ENCODE measurements at places on chromosomes 16 and 17.

DNA sequence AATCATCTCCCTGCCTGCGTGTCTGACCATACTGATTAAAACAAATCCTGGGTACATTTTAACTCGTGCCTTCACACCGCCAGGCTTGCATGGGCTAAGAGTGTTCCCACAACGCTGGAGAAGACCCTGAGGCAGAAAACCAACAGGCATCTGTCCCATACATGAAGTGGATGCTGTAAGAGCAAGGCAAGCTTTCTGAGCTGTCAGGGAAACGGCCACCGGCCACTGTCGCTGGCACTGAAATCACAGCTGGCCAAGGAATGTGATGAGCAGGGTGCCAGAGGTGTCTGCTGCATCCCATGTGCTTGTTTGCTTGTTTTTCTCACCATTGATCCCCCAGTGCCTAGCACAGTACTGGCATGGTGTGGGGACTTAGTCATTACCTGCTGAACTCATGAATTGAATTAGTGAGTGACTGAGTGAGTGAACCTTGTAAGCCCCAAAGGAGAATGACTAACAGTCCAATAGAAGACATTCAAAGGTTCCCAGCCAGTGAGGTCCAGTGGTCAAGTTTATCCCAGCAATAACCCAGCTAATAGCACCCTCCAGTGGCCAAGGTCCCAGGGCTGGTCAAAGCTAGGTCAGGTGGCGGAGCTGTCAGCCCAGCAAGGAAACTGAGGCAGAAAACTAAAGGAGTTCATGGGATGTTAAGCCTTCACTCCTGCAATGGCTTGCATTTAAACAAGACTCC, 92.7 kb upstream of the CDH5 start:
- DNase-seq, result no peak

DNA sequence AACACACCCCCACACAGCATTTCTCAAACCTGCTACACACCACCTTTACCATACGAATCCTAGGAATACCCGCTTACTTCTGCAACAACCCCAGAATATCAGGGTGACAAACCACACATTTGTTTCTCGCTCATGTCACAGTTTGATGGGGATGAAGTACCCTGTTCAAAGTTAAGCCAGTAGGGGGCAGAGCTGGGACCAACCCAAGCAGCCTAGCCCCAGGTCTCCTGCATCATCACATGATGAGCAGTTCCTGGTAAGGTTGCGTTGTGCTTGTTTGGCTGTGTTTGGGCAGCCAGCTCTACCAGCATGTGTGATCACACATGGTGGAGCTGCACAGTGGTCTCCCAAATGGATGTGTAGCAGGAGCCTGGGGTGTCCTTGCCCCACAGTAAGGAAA, 103.6 kb upstream of the C16orf82 start:
- DNase-seq, result no peak

GRCh38 chr17:81867991-81868673, 3.0 kb downstream of the ARHGDIA start:
- DNase-seq, result no peak

- no peak for DNase-seq
Measured at GRCh38 chr16:54102888-54103866, 183.4 kb downstream of the IRX3 start.

DNA sequence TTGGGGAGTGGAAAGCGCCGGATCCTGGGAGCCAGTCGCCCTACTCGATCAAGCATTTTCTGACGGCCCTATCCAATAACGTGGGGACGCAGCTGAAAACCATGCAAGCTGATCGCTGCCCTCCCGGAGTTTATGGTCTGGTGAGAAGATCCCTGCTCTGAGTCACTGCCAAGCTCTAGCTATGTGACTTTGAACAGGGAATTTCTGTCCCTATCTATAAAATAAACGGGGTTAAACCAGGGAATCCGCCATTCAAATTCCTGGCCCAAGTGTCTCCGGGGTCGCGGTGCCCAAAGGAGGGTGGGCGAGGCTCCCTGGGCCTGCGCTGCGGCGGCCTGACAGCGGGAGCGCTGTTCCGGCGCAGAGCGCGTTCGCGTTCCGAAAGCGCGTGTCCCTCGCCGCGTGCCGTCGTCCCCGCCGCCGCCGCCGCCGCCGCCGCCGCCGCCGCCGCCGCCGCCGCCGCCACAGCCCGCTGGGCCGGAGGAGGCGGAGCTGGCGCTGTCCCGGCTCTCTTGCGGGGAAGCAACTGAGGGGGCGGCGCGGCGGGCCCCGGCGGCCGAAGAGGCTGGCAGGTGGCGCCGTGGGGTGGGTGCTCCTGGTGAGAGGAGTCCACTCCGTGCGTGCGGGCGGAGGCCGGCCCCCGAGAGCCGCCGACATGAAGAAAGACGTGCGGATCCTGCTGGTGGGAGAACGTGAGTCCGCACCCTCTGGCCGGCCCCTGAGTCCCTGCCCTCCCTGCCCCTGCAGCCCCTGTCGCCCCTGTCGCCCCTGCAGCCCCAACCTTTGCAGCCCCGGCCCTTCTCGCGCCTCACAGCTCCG, at the start of gene RHOT1:
Gene RHOT1 (plus strand): TSS at position 465 of the 819 bp plus-strand sequence. CDS start 191 bp downstream, at position 656.
- peak; percentile 62 for DNase-seq

DNA sequence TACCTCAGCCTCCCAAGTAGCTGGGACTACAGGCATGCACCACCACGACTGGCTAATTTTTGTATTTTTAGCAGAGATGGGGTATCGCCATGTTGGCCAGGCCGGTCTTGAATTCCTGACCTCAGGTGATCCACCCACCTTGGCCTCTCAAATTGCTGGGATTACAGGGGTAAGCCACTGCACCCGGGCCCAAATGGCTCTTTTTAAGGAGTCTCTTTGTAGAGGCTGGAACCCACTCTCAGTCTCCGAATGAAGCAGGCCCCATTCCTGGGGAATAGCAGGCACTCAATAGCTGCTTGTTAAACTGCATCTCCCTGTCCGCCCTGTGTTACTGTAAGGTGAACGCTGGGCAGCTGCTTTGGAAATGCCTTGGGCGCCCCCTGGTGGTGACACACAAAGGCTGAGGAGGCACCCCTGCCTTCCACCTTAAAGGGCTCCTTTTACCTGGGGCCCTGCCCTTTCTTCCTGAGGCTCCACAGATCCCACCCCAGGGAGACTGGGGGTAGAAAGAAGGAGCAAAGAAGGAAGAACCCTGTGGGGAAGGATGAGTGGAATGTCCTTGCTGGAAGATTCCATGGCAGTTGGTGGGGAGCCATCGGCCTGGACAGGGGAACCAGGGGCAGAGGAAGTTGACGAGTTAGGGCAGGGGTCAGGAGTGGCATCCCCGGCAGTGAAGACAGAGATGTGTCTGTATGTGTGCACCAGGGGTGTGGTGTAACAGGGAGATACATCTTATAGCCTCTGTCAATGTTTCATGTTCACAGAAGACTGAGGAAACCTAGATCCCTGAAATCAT, 6.1 kb upstream of the SP2 start:
- peak; percentile 24 for DNase-seq

DNA sequence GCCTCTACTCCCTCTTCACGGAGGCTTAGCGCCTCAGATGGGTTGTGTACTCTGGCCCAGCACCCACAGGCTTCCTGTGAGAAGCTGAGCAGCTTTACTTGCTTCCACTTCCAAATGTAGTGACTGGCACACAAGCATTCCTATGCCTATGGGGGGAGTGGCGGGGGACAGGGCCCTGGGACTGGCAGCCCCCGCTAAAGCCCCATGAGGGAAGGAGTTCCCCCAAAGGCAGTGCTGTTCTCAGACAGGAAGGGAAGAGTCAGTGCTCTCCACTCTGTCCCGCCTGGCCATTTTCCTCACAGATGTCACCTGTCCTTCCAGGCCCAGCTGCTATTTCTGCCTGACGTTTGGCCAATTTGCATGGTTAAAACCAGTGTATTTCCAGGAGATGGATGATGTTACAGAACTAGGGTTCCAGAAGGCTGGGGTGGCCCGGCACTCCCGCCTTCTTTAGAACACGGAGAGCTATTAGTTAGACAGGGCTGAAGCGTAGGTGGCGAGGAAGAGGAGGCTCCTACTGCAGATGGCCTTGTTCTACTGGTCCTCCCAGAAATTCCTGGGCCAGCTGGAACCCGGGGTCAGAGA, 83.9 kb upstream of the FBXO47 start:
- no peak for DNase-seq

- DNase-seq, result no peak
Measured at GRCh38 chr17:40996829-40997228, 2.9 kb upstream of the KRTAP3-3 start.

- DNase-seq, result no peak
Measured at GRCh38 chr17:59277031-59277430, 54.4 kb upstream of the YPEL2 start.

GRCh38 chr17:8732406-8733085, 12.1 kb downstream of the CCDC42 start:
- no peak for DNase-seq

DNA sequence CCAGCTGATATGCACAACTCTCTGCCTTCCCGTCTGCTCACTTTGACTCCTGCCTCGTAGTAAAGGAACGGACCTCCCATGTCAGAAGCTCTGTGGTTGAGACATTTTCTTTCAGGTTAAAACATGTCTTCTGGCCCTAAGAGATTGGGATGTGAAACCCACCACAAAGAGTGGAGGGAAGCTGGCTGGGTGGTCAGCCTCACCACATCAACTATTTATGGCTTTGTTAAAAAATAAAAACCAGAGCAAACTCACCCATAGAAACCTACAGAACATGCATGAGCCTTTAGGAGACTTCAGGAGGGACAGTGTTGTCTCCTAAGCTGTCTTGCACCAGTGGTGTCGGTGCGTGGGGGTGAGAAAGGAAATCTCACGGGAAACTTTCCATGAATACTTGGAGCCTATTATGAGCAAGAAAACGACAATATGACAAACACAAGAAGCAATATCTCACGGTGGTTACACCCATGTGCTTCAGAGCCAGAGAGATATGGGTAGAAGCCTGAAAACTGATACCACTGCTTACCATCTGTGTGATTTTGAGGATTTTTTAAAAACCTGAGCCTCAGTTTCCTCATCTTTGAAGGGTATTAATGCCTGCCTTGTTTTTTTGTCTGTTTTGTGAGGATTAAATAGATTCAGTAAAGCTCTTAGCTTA, 61.7 kb upstream of the XYLT1 start:
- DNase-seq, result no peak

GRCh38 chr16:11721781-11722467, 20.7 kb downstream of the TXNDC11 start:
- no peak for DNase-seq

DNA sequence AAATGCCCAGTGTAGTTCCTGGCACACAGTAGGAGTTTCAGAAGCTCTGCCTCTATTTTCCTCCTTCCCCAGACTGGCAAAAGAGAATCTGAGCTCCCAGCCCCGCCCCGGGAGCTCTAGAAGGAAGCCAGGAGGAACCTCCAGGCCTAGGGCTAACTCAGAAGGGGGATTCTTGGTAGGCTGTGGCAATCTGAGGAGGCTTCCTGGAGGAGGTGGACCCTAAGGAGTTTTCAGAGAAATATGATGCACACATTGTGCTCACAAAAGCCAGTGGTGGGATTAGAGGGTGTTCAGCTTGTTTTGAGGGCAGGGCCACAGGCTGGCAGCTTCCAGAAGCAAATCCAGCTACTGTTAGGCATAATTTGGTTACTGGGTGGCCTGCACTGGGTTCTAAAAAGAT, 10.0 kb downstream of the ADGRG1 start:
- DNase-seq, result no peak

DNA sequence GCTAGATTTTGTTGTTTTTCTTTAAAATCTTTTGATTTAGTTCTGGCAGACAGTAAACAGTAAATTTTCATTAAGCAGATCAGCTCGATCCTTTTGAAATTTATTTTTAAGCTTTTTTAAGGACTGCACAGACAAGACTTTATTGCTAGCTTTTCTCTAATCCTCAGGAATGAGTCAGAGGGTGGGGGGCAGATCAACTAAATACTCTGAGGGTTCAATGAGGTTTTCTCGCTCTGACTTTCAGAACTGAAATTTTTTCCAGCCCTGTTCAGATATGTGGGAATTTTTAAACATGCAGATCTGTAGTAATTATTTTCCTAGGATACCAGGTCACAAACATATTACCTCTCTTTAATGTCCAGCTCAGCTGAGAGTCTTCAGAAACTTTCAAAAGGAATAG, 977.2 kb downstream of the CDH11 start:
- no peak for DNase-seq

DNA sequence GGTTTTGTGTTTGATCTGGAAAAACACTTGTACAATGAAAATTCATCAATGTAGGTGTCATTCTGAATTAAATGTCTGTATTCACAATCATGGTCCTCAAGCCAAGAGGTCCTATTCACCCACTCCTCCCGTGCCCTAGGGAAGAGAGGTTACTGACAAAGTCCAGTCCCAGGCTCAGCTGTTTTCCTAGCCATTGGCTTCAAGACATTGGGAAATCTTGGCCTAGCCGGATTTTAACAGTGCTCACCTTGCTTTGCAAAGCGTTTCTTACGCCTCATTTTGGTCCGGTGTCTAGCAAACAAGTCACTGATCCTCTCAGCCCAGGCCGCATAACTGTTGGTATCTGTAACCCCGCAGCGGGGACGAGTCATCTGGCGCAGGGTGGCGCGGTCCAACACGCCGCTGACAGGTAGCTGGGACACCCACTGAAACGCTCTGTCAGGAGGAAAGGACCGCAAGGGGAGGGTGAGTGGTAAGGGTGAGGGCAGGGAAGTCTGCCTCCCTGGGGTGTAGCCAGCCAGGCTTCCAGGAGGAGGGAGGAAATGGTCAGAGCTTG, 16.7 kb downstream of the MMP28 start:
- DNase-seq, result no peak

- no peak for DNase-seq
Measured at GRCh38 chr17:15740570-15741120, 8.6 kb downstream of the TBC1D26 start.

DNA sequence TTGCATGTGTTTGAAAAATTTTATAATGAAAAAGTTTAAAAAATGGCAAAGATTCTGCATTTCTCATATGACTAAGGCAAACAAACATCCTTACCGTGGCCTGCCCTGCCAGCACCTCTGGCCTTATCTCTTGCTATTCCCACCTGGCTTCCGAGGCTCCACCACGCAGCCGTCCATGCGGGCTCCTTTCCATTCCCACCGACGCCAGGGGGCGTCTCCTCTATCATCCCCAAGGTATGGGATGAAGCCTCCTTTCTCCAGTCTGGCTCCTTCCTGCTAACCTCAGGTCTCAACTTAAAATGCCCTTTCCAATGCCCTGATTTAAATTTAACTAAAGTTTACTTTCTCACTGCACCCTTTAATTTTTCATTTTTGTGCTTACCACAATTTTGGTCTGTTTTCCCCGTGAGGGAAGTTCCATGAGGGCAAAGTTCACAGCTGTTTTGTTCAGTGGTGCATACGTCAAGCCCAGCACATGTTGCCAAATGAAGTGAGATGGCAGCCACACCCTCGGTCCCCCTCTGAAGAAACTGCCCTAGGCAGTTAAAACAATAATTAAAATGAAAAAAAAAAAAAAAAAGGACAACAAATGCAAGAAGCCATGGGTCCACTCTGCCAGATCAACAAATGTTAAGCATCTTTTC, 13.3 kb upstream of the SDK2 start:
- DNase-seq, result no peak

GRCh38 chr16:27461483-27462171, 59.7 kb downstream of the IL21R start:
- no peak for DNase-seq

- DNase-seq, result no peak
Measured at GRCh38 chr17:4233668-4234258, 30.0 kb downstream of the ANKFY1 start.
